ENCODE measurements at places on chromosomes 16 and 17.
A peak's percentile ranks its signal among the peaks of the same experiment; 100 is the strongest.

DNA sequence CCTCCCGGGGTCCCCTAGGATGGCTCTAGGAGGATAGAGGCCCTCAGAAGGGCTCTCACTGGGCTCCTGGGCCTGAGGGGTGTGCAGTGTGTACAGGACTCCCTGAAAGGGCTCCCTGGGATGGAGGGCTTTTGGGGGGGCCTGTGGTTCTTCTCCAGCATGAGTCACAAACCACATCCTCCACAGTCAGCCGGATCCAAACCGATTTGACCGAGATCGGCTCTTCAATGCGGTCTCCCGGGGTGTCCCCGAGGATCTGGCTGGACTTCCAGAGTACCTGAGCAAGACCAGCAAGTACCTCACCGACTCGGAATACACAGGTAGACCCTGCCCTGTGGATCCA, 4.5 kb downstream of the TRPV2 start:
- DNase-seq: no peak

DNA sequence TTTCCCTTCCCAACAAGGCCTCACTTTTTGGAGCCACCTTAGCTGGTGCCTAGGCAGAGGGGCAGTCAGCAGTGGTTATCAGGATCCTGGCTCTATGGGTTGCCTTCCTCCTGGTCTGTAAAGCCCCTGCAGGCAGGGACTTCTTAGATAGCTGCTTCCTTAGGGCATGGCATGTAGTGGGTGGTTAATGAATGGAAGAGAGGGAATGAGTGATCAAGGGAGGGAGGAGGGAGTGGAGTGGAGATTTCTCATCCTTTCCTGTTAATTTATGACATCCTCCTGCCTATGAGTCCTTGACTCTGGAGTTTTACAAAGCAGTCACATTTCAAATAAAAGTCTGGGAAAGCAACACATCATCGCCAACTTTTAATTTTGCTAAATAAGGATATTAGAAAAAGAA, 40.7 kb downstream of the SNX20 start:
- DNase-seq: no peak

DNA sequence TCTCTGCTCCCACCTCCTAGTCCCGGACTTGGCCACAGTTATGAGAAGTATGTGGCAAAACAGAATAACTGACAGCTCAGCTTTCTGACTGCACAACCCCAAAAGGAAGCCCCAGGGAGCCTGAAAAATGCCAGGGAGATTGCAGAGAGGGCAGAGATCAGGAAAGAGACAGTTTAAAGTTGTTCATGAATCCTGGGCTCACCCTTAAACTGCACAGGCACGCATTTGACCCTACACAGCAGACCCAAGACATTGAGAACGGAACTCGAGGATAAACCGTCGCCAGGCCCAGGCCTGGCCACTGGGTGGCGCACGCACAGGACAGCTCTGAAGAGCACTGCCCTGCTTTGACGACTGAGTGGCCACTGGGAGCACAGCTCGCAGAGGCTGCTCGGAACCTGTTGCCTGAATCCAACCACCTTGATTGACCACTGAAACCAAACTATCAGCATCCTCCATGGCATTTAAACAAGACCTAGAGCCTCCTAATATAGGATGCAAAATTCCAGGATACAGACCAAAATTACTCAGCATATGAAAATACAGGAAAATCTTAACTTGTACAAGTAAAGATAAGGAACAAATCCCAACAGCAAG, 114.0 kb downstream of the C16orf95 start:
- DNase-seq: peak; percentile 82

GRCh38 chr16:50468749-50469078, 79.5 kb upstream of the NKD1 start:
- no peak for DNase-seq

DNA sequence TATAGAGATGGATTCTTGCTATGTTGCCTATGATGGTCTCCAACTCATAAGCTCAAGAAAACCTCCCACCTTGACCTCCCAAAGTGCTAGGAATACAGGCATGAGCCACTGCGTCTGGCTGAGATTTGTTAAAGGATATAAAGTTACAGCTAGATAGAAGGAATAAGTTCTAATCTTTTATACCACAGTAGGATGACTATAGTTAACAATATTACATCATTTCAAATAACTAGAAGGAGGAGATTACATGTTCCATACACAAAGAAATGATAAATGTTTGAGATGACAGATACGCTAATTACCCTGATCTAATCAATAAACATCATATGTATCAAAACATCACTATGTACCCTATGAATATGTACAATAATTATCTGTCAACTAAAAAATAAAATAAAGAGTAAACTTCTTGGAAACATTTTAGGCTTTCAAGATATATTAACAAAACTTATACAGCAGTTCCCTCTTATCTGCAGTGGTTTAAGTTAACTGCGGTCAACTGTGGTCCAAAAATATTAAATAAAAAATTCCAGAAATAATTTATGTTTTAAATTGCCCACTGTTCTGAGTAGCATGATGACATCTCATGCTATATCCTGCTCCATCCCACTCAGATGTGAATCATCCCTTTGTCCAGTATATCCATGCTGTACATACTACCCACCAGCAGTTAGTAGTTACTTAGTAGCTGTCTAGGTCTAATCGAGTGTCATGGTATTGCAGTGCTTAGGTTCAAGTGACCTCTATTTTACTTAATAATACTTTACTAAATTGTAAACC, 129.2 kb upstream of the NACA2 start:
- no peak for DNase-seq

- peak; percentile 80 for DNase-seq
Measured at GRCh38 chr16:55494994-55495421, 13.9 kb upstream of the LPCAT2 start.

DNA sequence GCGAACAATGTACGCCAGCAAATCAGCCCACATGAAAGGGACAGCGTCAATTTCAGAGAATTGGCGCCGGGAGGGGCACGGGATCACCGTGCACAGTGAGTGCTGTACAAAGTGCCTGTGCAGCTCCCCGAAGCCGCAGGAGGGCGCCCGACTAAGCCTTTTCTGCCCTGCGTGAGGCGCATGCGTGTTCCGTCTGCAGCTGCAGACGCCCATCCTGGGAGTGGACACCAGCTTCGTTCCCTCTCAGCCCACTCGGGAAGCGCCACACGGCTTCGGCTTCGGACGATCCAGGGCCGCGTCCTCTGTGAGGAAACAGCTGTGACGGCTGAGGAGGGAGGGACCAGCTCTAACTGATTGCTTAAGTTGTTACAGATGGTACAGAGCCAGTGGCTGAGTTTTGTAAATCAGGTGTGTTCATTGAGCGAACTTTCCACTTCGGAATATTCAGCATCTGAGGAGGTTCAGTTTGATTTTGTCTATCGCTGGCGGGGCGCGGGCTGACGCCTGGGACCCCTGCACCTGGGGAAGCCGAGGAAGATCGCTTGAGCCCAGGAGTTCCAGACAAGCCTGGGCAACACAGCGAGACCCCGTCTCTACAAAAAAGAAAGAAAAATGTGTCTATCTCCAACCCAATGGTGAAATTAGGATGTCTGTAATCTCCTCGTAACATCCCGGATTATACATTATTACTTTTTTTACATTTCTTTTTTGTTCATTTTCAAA, 15.4 kb upstream of the ZNF287 start:
- peak; percentile 92 for DNase-seq

GRCh38 chr16:58862334-58863021, 128.4 kb upstream of the GOT2 start:
- DNase-seq: no peak

DNA sequence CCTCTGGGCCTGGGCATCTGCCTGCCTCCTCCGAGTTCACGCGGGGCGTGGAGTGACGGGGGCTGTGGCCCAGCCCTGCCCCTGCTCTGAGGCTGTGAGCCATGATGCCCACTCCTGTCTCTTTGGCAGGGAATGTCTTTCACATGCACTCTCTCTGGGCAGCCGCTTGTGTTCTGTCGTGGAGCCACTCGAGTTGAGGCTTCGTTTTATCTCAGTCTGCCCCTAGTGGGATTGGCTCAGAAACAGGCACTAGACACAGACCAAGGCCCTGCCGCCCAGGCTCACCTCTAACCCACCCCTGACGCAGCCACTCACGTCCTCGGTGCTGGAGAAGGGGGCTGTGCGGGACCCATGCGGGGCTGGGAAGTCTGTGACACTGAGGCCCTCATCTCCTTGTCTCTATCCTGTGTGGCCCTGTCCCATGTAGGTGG, 67.5 kb upstream of the KCTD5 start:
- no peak for DNase-seq

DNA sequence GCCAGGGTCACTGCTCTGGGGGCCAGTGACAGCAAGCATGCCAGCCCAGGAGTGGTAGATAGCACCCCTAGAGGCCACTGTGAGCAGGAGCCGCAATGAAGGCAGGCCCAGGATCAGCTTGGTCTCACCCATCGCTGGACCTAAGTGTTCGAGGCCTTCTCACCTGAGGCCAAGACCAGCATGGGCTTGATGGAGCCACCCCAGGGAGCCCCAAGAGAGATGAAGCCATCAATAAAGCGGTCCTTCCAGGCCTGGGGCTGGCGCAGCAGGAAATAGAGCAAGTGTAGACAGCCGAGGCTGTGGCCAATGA, 1.8 kb downstream of the LCAT start:
- no peak for DNase-seq

GRCh38 chr16:81460075-81460474, 15.5 kb downstream of the CMIP start:
- DNase-seq: no peak

GRCh38 chr16:47013172-47013571, 39.7 kb upstream of the DNAJA2 start:
- no peak for DNase-seq

GRCh38 chr16:57406881-57407280, 2.3 kb downstream of the CCL17 start:
- DNase-seq: no peak

DNA sequence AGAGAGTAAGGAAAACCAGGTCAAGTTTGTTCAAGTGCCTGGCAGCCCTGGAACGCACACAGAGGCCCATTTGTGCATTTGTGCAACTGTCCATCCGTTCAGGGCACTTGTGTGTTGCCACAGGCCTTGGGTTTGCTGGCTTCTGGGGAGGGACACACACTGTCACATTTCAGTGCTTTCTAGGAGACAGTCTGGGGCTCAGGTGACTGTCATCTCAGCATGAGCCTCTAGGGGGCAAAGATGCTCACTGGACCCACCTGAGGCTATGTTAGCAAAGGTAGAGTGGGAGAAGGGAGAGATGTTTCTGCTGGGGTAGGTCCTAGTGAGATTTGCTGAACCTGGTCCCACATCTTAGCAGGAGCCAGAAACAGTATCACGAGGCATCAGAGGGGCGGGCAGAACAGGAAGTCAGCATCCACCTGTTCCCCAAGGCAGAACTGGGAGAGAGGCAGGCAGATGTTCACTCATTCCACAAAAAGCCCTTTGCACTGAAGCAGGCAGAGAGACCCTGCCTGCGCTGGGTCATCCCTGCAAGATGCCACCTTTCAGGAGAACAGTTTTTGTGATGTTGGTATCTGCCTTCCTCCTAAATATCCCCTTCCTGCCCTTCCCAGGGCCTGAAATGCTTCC, 48.5 kb downstream of the RAI1 start:
- no peak for DNase-seq

- DNase-seq: no peak
Measured at GRCh38 chr17:43787728-43788127, 7.5 kb downstream of the CFAP97D1 start.

DNA sequence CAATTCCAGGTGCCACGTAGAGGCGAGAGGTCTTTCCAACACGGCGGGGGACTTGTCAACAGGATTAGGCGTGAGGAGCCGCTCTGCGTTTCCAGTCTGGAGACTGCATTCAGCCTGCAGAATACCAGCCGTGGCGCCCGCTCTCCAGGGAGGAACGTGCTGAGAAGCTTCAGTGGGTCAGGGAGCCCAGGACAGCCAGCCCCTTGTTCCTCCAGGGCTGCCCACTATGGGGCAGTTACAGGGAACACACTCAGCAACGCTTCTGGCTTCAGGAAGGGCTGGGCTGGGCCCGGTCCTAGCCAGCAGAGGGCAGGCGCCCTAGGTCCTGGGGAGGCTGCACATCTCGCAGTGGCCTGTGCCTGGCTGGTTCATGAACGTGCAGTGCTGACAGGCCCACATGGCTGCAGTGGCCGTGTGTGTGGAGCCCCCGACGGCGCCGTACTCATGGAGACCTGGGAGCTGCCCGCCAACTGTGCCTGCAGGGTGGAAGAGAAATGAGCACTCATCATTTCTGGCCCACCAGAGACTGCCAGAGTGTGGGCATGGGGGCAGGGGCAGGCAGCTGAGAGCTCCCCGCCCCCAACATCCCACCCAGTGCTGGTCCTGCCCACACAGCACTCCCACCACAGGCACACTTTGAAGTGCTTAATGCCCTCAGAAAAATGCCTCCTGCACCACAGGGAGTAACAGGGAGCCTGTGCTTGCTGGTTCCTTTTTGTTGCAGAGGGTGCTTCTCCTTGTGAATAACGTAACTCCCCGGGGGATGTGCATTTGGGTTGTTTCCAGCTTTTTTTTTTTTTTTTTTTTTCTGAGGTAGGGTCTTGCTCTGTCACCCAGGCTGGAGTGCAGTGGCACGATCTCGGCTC, 7.0 kb upstream of the FAAP100 start:
- no peak for DNase-seq

DNA sequence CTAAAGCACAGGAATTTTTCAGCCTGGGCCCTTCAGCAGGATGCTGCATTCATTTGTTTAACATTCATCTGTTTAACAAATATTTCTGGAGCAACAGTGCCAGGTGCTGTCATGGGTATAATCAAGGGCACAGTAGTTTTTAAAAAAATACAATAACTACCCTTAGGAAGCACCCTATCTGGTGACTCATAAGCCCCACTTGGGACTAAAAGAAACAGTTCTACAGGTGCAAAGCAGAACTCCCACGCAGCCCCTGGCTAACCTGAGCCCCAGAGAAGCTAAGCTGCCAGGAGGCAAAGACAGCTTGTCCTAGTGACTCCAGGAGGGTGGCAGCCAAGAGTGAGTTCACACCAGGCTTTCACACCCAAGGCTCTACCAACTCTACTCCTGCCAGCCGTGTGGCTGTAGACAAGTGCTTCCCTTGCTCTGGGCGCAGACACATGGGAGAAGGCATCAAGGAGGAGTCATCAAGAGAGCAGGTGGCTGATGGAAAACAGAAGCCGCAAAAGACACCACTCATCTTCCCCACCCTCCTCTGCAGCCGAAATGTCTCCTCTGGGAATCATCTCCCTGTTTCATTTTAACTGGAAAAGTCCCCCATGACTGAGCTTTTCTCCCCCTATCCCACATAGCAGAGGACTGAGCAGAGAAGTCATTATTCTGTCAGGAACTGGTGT, 14.4 kb downstream of the CUEDC1 start:
- DNase-seq: no peak

GRCh38 chr17:3002538-3003295, 60.7 kb downstream of the OR1D5 start:
- DNase-seq: no peak

Measured in right forelimb (tissue), 1 donor.